Breast epithelium (tissue), 4 donors: ENCODE measurements at places on chromosomes 7 and 10. TPM values are rescaled to one million over a fixed set of nuclear protein-coding genes. Genes with fewer than 3 reads are reported as not detected.
A peak's percentile ranks its signal among the peaks of the same experiment; 100 is the strongest.

MYO3A gene
- total RNA-seq, result not detected

DNA sequence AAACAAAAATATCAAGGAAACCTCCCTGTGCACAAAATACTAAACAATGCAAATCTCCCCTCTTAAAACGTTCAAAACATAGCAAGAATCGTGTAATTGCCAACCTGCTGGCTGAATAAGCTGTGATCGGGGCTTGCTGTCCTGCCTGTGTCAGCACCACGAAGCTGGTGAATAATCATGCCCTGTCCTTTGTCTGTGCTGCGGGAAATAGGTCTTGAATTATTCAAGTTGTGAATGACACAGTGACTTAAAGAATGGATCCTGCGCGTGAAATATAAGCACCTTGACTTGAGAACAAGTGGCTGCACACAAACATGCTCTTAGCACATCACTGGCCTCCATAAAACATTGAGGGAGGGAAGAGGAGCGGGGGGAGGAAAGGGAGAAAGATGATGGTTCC, 130.2 kb downstream of the OAT start:
- H3K27me3 ChIP-seq, result no peaks in the 10 kb centered on the region
- H3K4me1 ChIP-seq, result no peaks in the 10 kb centered on the region
- no peaks in the 10 kb centered on the region for H3K36me3 ChIP-seq
- no peak overlapping the region for H3K4me3 ChIP-seq
- H3K27ac ChIP-seq, result no peak overlapping the region

DNA sequence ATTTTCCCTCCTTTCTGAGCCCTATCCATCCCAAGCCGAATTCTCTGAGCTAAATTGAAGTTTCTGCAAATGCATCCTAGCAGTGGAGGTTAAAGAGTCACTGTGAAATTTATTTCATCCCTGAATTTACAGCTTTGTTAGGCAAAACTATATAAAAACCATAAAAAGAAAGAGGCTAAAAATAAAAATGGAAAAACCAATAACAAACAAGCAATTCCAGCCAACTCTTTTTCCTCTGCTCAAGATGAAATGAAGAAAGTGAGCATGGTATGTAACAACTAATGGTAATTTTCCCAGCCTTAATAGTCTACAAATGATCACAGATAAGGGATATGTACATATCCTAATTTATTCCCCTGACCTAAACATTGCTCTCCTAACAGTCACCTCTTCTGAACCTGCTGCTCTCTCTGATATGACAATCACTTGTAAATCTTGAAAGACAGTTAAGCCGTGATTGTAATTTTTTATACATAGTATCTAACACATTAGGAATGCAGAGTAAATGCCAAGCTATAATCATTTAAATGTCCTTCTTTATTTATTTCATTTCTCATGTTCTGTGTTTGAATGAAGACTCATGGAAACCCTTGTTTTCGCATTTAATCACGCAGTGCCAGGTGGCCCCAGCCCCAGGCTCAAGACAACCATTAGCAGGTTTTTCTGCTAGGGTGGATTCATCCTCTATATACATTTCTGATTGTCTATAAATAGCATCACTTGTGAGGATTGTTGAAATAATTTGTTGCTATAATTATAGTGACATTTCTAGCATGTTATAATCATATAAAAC, 48.6 kb upstream of the NRP1 start:
- H3K36me3 ChIP-seq, result no peaks in the 10 kb centered on the region
- H3K4me3 ChIP-seq, result no peak overlapping the region
- H3K4me1 ChIP-seq, result no peaks in the 10 kb centered on the region
- DNase-seq, result no peak

DNA sequence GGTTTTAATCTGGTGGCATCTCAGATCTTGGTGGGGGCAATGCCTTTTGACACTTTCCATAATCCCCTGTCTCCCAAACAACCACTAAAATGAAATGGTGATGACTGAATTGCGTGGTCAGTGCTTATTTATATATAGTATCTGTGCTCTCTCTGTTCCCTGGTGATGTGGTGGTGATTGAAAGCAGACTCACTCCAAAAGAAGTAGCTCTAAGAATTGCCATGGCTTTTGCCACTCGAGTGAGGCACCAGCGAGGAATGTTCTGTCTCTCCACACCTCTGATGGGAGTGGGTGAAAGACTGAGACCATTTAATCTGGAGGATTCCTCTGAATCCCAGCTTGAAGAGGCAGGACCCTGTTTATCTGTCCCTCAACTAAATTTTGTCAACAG, 2.8 kb downstream of the DUSP5 start:
- no peaks in the 10 kb centered on the region for H3K27me3 ChIP-seq
- no peak for DNase-seq
- H3K36me3 ChIP-seq, result no peaks in the 10 kb centered on the region
- H3K27ac ChIP-seq, result peak overlapping the region; percentile 83

DNA sequence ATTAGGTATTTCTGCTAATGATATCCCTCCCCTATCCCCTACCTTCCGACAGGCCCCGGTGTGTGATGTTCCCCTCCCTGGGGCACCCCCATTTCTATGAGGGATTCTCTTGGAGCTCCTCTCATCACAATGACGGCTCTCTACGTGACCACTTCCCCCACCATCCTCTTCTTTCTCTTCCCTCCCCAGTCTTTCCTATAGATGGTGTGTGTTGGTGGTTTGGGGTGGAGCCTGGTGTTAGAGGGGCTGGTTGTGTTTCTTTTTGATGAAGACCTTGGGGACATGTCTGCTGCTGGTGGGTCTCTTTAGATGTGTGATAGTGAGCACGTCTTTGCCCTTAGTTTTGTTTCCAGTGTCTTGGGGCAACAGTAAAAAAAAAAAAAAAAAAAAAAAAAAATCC, 28.6 kb downstream of the RPS24 start:
- no peaks in the 10 kb centered on the region for H3K36me3 ChIP-seq
- H3K27me3 ChIP-seq, result no peaks in the 10 kb centered on the region
- DNase-seq, result no peak
- H3K27ac ChIP-seq, result no peak overlapping the region

DNA sequence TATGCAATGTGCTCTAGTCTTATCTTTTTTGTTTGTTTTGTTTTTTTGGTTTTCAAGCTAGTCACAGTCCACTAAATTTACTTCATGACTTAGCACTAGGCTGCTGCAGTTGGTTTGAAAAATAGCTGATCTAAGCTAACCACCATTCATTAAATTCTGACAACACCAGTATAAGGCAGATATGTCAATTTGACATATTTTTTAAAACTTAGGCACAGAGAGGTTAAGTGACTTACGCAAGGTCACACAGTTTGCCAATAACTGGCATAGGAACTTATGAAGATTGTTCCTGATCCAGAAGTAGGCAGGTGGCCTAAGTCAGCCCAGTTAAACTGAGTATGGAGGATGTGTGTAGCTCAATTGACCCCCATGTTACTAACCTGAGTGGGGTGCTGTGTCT, 377.3 kb upstream of the NFE2L3 start:
- no peaks in the 10 kb centered on the region for H3K4me1 ChIP-seq
- H3K27me3 ChIP-seq, result no peaks in the 10 kb centered on the region
- H3K4me3 ChIP-seq, result no peak overlapping the region
- H3K36me3 ChIP-seq, result no peaks in the 10 kb centered on the region
- no peak for DNase-seq

C10orf67 gene
- total RNA-seq, result not detected

PPIA gene
- 1,313 TPM for total RNA-seq

ATRNL1 gene
- total RNA-seq, result 11.4 TPM
